ENCODE measurements at places on chromosomes 2 and 18.
A peak's percentile ranks its signal among the peaks of the same experiment; 100 is the strongest.

- DNase-seq: peak; percentile 58
These were observed 285.1 kb downstream of the MTX2 start for GRCh38 chr2:176554101-176555048.

- no peak for DNase-seq
These were observed 59.9 kb upstream of the PEX13 start for GRCh38 chr2:60957643-60958042.

- DNase-seq: no peak
These were observed 4.0 kb downstream of the DHRS9 start for GRCh38 chr2:169073211-169073962.

GRCh38 chr2:141492816-141493215, 638.0 kb downstream of the LRP1B start:
- DNase-seq: no peak

DNA sequence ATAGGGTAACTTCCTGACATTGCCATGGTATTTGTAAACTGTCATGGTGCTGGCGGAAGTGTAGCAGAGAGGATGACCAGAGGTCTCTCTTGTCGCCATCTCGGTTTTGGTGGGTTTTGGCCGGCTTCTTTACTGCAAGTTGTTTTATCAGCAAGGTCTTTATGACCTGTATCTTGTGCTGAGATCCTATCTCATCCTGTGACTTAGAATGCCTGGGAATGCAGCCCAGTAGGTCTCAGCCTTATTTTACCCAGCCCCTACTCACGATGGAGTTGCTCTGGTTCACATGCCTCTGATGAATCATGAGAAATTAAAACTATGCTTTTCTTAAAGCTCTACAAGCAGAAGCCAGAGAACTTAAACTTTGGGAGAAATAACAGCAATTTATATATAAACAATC, 12.7 kb upstream of the NFU1 start:
- no peak for DNase-seq

DNA sequence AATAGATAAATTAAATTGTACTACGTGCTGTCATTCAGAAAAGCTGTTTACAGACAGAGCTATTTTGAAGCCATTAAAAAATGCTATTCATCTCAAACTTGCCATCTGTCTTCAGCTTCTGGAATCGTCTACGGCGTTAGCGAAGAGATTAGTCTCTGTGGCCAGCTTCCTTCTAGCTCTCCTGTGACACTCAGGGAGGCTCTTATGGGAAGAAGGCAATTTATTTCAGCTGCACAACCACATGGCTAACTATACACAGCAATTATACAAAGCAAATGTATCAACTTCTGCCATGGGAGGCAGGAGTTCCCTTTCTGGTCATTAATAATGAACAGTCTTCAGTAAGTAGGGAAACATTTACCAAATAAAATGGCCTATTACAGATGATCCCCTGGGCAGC, 6.3 kb downstream of the CTAGE1 start:
- no peak for DNase-seq

- DNase-seq: no peak
These were observed 10.0 kb downstream of the PCARE start for GRCh38 chr2:29064346-29064715.

DNA sequence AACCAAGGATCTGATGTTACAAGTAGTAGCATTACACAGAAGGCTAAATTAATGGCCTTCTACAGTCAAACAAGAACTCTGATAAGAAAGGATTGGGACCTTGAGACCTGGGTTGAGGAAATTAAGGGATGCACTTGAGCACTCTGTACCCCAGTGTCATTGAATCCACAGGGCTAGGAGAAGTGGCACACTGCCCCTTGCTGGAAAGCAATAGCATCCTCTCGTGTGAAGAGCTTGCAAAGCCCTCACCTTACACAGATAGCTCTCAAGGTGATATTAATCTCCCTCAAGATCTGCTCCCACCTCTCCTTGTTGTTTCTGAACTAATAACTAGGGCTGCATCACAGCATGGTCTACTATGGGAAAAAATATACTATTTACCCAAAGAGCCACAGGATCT, 26.5 kb upstream of the CHST9 start:
- no peak for DNase-seq

- no peak for DNase-seq
These were observed 87.7 kb downstream of the TGOLN2 start for GRCh38 chr2:85240055-85240454.

DNA sequence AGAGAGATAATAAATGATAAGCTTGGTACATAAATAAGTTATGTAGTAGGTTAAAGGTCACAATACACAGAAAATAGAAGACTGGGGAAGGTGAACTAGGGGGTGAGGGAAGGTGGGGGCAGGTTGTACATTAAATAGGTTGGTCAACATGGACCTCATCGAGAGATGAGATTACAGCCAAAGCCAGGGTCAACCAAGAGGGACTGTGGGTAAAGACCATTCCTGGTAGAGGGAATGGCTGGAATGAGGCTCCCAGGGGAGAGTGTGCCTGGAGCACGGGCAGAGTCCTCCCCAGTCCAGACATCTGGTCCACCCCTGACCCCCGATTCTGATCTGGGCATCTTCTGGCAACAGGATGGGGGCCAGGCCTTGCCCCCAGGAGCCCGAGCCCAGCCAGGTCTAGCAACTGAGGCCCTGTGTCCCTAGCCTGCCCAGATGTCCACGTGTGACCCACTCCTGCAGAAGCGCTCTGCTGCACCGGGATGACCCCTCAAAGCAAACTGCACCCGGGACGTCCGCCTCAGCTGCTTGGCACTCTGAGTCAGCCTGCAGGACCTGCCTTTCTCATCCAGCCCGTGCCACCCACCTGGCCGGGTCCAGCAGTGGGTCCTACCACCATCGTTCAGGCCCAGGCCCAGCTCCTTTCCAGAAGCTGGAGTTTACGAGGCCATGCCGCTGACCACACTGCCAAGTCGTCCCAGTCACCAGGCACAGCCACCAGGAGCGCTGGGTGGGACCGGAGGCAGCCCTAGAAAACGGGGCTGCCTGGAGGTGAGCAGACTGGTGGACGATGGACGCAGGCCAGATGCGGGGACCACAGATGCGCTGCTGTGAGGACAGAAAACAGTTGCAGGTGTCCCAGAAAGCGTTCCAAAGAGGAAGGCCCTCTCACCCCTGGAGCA, 56.2 kb upstream of the ID2 start:
- no peak for DNase-seq

GRCh38 chr2:29770846-29771245, 150.5 kb downstream of the ALK start:
- no peak for DNase-seq

All from CD4-positive, alpha-beta T cell treated with Interleukin-10 for 1 hour (primary cell).